Activated naive CD4-positive, alpha-beta T cell treated with anti-CD3 and anti-CD28 coated beads for 36 hours (primary cell): ENCODE measurements at places on chromosomes 6 and 20. TPM values are rescaled to one million over a fixed set of nuclear protein-coding genes. Genes with fewer than 3 reads are reported as not detected.

Gene PXDC1
- total RNA-seq = 0.17 TPM

Gene AGER
- 15.6 TPM for total RNA-seq

Gene CCDC170
- not detected for total RNA-seq

Gene RMND1
- 16.7 TPM for total RNA-seq

Gene TNXB
- 2.9 TPM for total RNA-seq

Gene PBOV1
- not detected for total RNA-seq

GRCh38 chr20:45796337-45797065 lies 4.7 kb downstream of the DNTTIP1 start:
- no peak overlapping the region for H3K4me3 ChIP-seq
- no peak for DNase-seq
- H3K4me1 ChIP-seq = peaks cover 18% of the 10 kb centered on the region
- H3K36me3 ChIP-seq = peaks cover 13% of the 10 kb centered on the region

- H3K27ac ChIP-seq = peak overlapping the region; percentile 96
- H3K4me3 ChIP-seq = peak overlapping the region; percentile 97
- H3K4me1 ChIP-seq = peaks cover 29% of the 10 kb centered on the region
- H3K27me3 ChIP-seq = peaks cover 8% of the 10 kb centered on the region
These were observed 46.3 kb downstream of the OR2B2 start for GRCh38 chr6:27865850-27866356.

DNA sequence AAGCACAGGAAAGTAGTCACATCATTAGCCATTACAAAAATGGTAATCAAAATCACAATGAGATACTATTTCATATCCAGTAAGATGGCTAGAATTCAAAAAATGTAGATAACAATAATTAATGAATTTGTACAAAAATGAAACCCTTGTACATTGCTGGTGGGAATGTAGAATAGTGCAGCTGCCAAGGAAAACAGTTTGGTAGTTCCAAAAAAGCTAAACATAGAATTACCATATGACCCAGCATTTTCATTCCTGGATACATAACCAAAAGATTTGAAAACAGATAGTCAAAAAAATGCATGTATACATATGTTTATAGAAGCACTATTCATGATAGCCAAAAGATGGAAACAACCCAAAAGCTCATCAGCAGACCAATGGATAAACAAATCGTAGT lies 251.1 kb upstream of the RAB32 start:
- peaks cover 4% of the 10 kb centered on the region for H3K27me3 ChIP-seq
- no peaks in the 10 kb centered on the region for H3K36me3 ChIP-seq
- DNase-seq = no peak
- H3K4me1 ChIP-seq = no peaks in the 10 kb centered on the region

DNA sequence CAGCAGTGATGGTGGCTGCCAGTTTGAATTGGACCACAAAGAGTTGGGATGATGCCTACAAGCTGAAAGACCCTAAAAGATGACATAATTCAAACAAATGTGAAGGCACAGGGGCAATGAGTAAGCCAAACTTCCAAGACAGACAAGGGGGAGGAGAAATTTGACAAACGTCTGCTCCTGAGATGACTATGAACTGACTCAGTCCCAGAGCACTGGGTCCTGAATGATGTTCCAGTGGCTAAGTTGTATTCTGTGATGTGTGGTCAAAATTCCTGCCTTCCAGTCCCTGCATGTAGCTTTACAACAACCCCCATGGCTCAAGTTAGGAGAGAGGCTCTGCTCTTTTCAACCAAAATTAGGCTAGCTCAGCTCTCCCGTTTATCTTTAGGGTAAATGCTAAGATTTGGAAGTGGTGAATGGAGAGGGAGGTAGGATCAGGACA lies 86.1 kb upstream of the SIRPA start:
- no peak overlapping the region for H3K4me3 ChIP-seq
- H3K27me3 ChIP-seq = peaks cover 25% of the 10 kb centered on the region
- peaks cover 23% of the 10 kb centered on the region for H3K4me1 ChIP-seq
- peak; percentile 25 for DNase-seq
- H3K36me3 ChIP-seq = no peaks in the 10 kb centered on the region
- H3K27ac ChIP-seq = no peak overlapping the region

GRCh38 chr20:44264287-44264686 lies 17.2 kb downstream of the GDAP1L1 start:
- H3K4me1 ChIP-seq = no peaks in the 10 kb centered on the region
- H3K27me3 ChIP-seq = no peaks in the 10 kb centered on the region
- no peak overlapping the region for H3K27ac ChIP-seq
- no peaks in the 10 kb centered on the region for H3K36me3 ChIP-seq
- DNase-seq = peak; percentile 23

- H3K36me3 ChIP-seq = no peaks in the 10 kb centered on the region
- H3K27me3 ChIP-seq = no peaks in the 10 kb centered on the region
- peaks cover 36% of the 10 kb centered on the region for H3K4me1 ChIP-seq
These were observed 534.7 kb upstream of the JARID2 start for GRCh38 chr6:14711056-14711703.

DNA sequence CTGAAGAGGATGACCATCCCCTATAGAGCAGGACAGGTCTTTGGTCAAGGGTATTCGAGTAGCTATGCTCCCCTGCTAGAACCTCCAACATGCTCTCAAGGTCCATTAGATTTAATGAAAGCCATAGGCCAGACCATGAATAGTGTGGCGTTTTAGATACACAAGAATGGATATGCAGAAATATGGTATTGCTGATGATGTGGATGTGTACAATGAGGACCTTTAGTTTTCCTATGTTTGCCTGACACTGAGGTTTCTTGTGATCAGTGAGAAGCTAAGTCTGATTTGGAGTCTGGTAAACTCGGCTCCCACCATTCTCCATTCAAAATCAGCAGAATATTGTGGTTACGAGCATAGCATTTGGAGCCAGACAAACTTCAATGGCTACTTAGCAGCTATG lies 125.6 kb downstream of the TSHZ2 start:
- H3K27ac ChIP-seq = no peak overlapping the region
- H3K27me3 ChIP-seq = no peaks in the 10 kb centered on the region
- H3K4me3 ChIP-seq = no peak overlapping the region
- peaks cover 4% of the 10 kb centered on the region for H3K4me1 ChIP-seq
- peaks cover 23% of the 10 kb centered on the region for H3K36me3 ChIP-seq

DNA sequence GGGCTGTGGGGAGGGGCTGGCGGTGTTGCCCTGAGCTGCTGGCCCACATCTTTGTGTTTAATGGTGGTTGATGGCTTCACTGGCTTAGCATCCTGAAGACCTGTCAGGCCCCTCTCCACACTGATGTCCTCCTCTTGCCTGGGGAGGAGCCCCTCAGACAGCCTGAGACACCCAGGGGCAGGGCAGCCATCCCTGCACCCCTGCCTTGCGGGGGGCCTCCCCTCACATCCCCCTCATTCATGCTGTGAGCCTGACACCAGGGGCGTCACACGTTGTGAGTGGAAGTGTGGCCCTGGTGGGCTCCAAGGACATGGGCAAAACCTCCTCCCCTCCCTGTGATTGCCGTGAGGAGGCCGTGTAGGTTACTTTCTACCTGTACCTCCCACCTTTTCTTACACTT lies 152.7 kb downstream of the DTNBP1 start:
- no peak overlapping the region for H3K27ac ChIP-seq
- no peak overlapping the region for H3K4me3 ChIP-seq
- H3K36me3 ChIP-seq = peaks cover 45% of the 10 kb centered on the region
- H3K27me3 ChIP-seq = no peaks in the 10 kb centered on the region
- H3K4me1 ChIP-seq = no peaks in the 10 kb centered on the region

DNA sequence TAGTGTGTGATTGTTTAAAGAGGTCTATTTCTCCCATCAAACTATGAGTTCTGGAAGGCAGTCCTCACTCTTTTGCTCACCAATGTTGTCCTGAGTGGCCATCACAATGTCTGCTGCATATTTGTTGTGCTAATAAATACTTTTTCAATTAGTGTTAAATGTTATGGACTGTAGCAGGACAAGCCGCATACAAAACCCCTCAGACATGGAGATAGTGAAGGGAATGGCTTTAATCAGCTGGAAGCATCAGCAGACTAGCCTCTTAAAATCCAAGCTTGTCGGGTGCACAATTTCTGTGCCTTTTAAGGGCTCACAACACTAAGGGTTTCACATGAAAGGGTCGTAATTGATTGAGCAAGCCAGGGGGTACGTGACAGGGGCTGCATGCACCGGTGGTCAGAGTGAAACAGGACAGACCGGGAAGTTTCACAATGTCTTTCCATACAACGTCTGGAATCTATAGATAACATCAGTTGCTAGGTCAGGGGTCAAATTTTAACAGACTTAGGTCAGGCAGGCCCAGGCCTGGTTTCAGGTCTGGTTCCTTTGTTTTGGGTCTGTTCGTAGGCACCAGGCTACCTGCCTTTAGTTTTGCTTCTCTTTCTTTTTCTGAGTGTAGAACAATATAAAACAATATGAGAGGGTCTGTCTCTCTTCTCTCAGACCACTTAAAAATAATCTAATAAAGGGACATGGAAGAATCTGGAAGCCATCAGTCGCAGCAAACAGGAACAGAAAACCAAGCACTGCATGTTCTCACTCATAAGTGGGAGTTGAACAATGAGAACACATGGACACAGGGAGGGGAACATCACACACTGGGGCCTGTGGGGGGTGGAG lies 327.6 kb upstream of the HTR1E start:
- H3K36me3 ChIP-seq = no peaks in the 10 kb centered on the region
- no peaks in the 10 kb centered on the region for H3K4me1 ChIP-seq
- H3K27me3 ChIP-seq = no peaks in the 10 kb centered on the region
- H3K27ac ChIP-seq = no peak overlapping the region

DNA sequence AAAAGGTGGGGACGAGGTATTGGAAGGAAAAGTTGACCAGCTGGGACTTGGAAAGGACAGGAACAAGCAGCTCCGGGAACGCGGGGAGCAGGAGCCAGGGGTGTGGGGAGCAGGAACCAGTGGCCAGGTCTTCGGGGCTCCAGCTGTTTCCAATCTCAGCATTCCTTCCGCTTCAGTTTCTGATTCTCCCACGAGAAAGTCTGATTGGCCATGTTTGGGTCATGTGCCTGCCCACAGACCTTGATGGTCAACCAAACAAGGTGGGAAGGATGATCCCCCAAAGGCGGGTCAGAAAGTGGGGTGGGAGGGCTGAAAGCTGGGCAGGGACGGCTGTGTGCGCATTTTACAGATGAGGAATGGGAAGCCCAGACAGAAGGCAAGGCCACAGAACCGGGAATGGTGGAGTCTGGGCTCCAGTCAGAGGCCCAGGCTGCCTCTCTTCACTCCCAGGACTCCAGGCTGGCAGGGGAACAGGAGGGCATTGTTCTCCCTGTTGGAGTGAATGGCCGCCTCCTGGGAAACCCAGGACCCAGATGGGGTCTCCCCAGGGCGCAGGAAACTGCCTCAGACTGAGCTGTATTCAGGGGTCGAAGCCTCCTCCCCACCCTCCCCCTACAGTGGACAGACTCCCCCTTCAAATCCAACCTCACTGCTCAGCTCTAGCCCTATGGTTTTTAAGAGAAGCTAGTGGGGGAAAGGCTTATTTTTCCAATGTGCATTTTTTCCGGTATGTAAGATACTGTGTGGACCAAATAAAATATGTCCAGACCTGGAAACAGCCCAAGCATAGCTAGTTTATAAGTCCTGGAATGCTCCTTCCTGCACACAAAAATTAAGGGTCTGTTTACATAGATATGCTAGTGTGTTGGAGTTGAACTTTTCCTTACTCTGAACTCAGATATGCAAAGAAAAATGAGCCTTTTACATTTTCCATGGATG lies 12.2 kb upstream of the PTGIS start:
- peaks cover 8% of the 10 kb centered on the region for H3K27me3 ChIP-seq
- no peak overlapping the region for H3K4me3 ChIP-seq
- no peaks in the 10 kb centered on the region for H3K36me3 ChIP-seq

GRCh38 chr6:30891816-30892538 lies 7.7 kb downstream of the DDR1 start:
- H3K4me1 ChIP-seq = no peaks in the 10 kb centered on the region
- no peak overlapping the region for H3K27ac ChIP-seq
- H3K27me3 ChIP-seq = no peaks in the 10 kb centered on the region
- DNase-seq = no peak
